Activated T-cell treated with anti-CD3 and anti-CD28 coated beads, Interleukin-2, amount 50 U/mL, for 48 hours (primary cell): ENCODE measurements at places on chromosomes 12 and 14.

DNA sequence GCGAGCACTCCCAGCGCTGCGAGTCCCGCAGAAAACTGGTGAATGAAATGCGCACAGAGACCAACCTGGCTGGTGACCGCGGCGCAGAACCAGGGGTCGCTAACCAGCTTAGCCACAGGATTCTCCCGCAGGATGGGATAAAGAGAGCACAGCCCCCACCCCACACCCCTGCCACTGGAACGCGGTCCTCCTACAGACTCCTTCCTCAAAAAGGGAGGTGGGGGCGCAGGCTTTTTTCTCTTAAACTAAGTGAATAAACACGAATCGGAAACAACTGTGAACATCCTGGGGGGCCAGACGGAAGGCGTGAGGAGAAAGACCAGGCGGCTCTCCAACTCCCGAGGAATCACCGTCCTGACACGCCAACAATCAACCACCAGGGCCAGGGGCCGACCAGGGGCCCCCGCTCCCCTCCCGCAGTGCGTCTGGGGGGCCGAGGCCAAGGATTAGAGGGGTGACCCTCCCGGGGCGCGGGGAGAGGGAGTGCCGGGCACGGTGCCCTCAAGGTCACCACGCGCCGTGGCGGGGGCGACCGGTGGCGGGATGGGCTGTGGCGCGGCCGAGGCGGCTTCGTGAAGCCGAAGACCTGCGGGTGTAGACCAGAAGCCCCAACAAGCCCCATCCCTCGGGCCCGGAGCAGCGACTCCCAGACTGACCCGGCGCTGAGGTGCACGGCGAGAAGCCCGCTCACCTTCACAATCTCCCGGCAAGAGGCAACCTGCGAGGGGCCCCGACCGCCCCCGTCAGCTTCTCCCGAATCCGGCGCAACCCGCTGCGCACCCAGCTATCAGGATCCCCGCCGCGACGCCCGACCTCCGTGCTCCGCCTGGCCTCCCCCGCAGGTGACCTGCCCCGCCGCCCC, 704 bp downstream of the ATP2B1 start:
- peak; percentile 67 for DNase-seq

DNA sequence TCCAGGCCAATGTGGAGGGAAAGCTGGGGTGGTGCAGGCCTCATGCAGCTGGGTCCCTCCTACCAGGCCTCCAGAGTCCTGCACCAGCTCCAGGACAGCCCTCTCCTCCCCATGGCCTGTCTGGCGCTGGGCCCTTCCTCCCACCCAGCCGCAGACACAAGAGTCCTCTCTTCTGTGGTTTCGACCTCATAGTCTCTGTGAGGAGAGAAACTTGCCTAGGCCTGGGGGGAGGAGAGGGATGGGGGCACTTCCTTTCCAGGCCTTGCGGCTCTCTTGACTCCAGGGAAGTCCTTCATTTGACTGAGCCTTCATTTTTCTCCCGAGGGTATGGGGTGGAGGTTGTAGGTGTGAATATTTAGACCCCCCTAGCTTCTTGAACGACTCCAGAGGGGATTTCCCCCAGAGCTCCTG, 2.3 kb downstream of the MMP14 start:
- no peak for DNase-seq

- no peak for DNase-seq
Measured at GRCh38 chr12:52907092-52907810, 2.4 kb upstream of the KRT8 start.

DNA sequence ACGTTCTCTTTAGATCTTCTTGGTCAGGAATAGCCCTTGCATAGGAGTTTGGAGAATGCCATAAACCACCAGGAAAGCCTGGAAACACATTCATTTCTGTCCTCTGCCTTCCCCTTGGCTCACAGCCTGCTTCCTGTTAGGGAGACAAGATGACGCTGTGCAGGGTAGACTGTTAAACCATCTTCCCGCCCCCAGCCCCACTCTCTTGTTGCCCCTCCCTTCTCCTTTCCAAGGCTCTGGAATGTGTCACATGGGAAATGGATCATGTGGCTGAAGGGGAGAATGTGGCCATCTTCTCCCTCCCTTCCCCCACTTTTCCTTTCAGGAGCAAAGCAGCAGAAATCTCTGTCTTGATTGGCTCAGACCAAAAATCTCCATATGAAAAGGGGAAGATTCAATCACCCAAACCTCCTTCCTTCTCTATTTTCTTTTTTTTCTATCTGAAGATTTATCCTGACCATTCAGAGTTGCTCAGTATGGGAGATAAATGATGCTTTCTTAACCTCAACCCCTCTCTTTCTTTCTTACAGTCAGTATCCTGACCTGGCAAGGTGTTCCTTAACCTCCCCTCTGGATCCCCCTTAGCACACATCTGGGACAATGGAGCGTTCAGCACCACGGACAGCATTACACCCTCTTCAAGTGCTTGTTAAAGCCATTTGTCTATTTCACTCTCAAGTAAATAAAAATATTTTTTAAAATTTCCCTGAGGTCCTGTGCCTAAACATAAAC, 11.4 kb downstream of the GPR19 start:
- no peak for DNase-seq

GRCh38 chr12:2429032-2429431, 365.7 kb upstream of the FKBP4 start:
- no peak for DNase-seq

DNA sequence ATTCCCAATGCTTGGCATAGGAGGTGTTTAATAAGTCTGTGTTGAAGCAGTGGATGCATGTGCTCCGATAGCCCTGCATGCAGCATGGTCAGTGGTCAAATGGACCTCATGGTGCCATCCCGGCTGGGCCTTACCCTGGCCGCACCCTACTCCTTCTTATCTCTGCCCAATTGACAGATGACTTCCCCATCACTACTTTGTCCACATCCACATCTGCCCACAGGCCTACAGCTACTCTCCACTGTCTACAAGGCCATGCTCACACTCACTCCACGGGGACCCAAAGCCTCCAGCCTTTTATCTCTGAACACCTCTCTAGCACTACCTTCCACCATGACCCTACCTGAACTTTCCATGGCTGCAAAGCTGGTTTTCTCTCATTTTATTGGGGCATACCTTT, 11.5 kb downstream of the SERPINA11 start:
- DNase-seq: no peak

GRCh38 chr14:78103271-78103670, 66.9 kb upstream of the NRXN3 start:
- DNase-seq: no peak

- DNase-seq: no peak
Measured at GRCh38 chr14:71411738-71412137, 504.5 kb downstream of the PCNX1 start.

DNA sequence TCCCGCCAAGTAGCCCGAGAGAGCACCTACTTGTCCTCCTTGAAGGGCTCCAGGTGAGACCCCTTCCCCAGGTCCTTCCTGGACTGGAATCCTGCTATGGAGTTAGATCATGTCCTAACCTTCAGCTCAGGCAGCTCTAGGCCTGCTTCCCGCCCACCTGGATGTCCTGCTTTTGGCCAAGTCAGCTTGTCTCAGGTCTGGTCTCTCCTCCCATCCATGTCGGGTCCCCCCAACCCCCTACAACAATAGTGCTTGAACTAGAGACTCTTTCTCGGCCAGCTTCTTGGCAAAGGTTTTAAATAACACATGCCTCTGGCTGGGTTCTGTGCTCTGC, 3.6 kb downstream of the NAB2 start:
- DNase-seq: no peak

DNA sequence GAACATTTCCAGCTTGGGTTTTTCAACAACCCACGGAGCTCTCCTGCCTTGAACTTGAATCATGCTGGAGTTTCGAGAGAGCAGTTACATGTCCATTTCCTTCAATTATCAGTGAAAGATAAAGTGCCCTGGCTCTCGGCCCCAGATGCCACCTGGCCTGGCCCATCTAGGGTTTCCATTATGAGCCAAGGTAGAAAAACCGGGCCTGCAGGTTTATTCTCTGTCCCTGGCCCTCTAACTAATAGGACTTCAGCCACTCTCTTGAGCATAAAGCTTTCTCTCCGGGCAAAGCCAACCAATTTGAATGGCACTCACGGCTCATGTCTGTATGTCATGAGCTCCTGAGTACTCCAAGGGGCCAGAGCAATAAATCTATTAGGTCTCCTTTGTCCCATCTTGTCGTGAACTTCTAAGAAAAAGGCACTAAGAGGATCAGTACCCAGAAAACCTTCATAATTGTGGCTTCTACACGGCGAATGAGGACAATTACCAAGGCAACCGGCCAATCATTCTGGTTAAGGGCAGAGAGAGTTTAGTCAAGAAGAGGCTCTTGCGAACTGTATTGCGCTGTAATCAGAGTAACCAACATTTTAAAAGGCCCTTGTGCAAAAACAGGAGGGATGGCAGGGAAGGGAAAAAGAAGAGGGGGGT, 392.3 kb downstream of the MED13L start:
- DNase-seq: no peak

GRCh38 chr12:110301065-110301806, 20.2 kb downstream of the ATP2A2 start:
- no peak for DNase-seq

DNA sequence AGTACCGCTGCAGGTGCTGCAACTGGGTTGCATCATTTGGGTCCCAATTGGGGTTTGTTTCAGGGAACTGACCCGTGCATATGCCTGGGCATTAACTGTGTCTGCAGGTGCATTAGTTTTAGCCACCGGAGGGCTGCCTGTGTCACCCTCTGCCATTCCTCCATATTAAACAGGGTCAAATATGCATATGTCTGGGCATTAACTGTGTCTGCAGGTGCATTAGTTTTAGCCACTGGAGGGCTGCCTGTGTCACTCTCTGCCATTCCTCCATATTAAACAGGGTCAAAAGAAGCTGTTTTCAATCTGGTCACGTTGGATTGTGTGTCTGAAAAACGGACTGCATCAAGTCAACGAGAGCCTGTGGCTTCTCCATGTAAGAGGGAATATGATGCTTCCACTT, 1317.0 kb downstream of the TMEM121 start:
- no peak for DNase-seq

- no peak for DNase-seq
Measured at GRCh38 chr14:23573384-23574015, 5.1 kb downstream of the JPH4 start.

- no peak for DNase-seq
Measured at GRCh38 chr12:26857465-26858176, 24.6 kb upstream of the ITPR2 start.

DNA sequence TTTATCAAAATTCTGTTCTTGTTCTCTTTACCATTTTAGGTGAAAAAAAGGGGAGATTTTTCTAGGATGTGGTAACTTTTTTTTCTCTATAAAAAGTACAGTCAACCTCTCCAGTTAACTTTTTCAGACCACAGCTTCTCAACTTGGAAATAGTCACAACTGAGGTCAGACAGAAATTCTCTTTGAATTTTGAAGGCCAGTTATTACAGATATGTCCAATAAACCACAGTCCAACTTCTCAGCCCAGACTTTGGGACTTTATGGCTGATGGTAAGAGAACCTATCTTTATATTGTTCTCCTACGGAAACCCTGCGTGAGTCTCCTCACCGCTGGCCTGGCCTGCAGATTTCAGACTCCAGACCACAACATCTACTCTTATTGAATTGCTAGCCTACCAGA, 176.7 kb downstream of the DACT1 start:
- DNase-seq: no peak

DNA sequence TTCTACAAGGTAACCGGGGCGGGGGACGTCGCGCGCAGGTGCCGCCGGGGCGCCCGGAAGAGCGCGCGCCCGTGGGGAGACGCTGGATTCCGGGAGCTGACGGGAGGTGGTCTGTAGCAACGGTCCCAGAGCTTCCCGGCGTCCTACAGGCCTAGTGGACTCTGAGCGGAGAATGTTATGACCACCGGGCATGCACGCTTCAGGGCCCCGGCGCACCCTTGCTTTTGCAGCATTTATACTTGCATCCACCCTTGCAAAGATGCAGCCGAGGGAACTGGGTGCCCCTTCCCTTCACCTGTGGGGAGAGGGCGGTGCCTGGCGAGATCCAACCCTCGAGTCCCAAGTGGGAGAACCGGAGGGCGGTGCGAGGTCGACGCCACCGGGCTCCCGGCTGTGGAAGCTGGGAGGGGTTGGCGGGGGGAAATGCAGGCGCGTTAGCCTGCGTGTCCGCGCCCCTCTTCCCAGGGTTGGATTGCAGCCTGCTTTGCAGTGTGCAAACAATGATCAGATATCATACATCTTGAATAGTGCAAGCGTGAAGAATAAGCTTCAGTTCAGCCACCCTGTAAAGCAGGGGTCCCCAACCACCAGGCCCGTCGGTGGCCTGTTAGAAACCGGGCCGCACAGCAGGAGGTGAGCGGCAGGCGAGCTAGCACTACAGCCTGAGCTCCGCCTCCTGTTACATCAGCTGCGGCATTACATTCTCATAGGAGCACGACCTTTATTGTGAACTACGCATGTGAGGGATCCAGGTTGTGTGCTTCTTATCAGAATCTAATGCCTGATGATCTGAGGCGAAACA, 576 bp downstream of the ERP29 start:
- DNase-seq: peak; percentile 80

DNA sequence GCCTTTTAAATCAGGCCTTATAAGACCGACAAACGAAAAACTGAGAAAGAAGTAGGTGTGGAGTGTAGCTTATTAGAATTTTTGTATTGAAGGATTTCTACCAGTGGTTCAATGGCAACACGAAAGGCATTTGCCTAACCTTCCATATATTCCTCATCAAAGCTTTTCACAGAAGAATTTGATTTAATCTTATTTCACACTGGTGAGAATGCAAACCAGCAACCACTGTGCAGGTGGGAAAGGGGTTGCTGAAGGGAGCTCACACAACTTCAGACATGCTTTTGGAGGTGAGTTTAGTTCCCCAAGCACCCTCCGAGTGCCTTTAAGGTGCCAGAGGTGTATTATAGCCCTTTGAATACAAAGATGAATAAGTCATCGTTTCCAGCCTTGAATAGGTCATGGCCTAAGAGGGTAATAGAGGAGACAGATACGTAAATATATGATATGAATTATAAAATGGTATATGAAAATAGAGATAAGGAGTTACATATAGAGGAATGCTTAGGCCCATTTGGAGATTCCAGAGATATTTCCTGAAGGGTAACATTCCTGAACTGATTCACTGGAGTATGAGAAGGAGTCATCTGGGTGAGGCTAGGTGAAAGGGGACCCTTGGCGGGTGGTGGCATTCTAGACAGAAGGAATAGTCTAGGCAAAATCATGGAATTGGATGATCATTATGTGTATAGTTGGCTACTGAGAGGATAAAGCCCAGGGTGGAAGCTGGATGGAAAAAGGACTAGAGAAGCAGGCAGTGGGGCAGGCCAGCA, 6.4 kb downstream of the ERP27 start:
- no peak for DNase-seq

DNA sequence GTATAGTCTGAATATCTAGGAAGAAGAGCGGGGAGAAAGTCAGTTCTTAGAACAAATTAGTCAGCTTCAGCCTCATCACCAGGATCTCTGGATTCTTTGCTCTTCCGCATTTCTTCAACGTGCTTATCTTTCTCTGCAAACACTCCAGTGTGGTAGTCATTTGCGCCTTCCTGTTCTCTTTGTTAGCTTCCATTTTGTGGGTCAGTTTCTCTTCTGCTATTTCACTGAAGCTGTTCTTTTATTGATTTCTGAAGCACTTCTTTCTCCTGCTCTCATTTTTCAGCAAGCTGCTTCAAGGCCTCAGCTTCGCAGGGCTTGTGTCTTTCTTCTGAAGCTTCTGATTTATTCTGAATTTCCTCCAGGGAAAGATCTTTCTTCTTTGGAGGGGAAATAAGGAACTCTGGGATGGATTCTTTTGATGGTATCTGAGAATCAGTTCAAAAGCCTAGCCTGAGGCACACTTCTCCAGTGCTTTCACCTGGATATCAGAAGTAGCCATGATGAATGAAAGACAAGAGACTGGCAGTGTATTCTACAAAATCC, 13.5 kb downstream of the AMN1 start:
- DNase-seq: no peak

- no peak for DNase-seq
Measured at GRCh38 chr14:24816011-24816928, 182.3 kb upstream of the GZMB start.
